Activated CD4-positive, alpha-beta T cell treated with anti-CD3 and anti-CD28 coated beads for 1 hour (primary cell): ENCODE measurements at places on chromosomes 1 and 21.

DNA sequence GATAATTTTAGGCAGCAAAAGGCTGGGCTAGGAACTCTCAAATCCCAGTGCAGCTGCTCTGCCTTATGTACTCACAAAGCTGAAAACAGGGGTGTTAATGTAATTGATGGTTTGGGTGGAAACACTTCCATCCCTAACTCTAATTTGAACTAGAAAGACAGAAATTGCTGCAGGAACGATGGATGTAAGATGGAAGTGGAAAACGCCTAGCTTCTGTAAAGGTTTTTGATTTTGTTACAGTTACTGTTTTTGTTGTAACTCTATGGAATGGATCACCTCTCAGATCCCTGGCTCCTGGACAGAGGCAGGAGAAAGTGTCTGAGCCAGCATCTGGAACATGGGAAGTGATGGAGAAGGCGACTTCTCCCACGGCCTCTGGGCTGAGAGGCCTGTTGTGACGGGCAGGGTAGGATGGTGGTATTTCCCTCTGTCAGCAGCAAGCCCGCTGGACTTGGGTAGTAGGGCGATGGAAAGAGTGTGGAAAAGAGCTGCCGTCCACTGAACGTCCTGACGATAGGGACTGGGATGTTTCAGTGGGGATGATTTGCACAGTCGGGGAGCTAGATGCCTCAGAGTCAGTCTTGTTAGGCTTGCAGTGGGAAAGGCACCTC lies 1.6 kb downstream of the TRAF5 start:
- DNase-seq = no peak

DNA sequence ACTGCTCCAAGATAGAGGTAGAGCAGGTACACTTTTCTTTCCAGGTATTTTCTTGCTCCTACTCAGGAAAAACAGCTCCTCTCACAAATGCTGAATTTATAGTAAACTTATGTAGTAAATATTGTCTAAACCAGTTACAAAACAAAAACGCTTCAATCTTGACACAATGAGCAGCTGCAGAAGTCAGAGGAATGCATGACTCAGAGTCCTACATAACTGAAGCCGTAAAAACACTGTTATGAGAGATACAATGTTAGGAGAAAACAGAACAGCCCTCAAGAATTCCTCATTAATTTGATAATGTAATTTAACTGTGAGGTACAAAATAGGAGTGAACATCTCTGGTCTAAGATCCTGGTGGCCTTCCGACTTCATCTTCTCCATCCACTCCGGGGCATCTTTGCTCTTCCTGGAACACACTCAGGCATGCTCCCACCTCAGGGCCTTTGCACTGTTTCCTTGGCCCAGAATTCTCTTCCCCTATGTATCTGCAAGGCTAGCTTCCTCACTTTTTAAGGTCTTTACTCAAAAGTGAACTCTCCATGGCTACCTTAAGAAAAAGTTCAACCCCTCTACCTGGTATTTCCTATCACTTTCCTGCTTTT lies 138.5 kb downstream of the SLC45A1 start:
- no peak for DNase-seq

DNA sequence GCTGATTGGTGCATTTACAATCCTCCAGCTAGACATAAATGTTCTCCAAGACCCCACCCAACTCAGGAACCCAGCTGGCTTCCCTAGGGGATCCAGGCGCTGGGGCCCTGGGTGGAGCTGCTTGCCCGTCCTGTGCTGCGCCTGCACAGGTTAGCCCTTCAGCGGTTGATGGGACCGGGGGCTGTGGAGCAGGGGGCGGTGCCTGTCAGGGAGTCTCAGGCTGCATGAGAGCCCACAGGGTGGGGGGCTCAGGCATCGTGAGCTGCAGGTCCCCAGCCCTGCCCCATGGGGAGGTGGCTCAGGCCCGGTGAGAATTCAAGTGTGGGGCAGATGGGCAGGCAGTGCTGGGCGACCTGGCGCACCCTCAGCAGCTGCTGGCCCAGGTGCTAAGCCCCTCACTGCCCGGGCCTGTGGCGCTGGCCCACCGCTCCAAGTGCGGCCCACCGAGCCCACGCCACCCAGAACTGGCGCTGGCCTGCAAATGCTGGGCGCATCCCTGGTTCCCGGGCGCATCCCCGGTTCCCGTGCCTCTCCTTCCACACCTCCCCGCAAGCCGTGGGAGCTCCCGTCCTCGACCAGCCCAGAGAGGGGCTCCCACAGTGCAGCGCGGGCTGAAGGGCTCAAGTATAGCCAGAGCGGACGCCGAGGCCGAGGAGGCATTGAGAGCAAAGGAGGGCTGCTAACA lies 23.1 kb upstream of the CLCA4 start:
- DNase-seq = no peak

- no peak for DNase-seq
Observed at GRCh38 chr1:210826686-210827085, 307.3 kb downstream of the KCNH1 start.

GRCh38 chr1:159942632-159943277 lies 2.7 kb downstream of the IGSF9 start:
- no peak for DNase-seq

GRCh38 chr1:109243860-109244552 lies 5.3 kb upstream of the CELSR2 start:
- no peak for DNase-seq

DNA sequence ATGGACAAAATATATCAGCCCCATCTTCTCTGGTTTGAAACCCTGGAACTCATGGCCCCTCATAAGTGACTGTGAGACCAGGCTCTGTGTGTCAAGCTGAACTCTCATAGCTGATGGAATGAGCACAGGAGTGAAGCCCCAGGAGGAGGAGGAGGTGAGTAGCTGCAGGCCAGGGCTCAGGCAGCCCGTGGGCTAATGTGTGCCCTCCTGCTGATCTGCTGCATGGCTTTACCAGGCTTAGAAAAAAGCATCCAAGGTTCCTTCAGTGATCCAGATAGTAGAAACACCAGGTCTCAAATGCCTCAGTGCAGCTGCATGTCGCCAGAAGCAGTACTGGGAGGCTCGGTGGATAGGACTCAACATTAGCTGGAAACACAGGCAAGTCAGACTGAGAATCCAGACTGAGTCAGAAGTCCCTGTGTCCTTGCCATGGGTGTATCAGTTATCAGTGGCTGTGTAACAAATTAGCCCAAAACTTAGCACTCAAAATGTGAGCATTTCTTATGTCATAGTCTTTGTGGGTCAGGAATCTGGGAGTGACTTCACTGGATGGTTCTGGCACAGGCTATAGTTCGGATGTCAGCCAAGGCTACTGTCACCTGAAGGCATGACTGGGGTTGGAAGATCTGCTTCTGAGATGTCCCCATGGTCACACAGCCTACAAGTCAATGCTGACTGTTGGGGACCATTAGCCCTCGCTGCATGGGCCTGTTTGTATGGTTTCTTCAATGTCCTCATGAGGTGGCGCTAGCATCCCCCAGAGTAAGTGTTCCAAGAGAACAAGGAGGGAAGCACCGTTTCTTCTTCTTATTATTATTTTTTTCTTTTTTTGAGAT lies 255.4 kb upstream of the IRF2BP2 start:
- DNase-seq = no peak

GRCh38 chr1:151472856-151473731 lies 13.8 kb upstream of the POGZ start:
- DNase-seq = no peak

GRCh38 chr1:244705261-244706234 lies 52.6 kb downstream of the DESI2 start:
- DNase-seq = no peak

DNA sequence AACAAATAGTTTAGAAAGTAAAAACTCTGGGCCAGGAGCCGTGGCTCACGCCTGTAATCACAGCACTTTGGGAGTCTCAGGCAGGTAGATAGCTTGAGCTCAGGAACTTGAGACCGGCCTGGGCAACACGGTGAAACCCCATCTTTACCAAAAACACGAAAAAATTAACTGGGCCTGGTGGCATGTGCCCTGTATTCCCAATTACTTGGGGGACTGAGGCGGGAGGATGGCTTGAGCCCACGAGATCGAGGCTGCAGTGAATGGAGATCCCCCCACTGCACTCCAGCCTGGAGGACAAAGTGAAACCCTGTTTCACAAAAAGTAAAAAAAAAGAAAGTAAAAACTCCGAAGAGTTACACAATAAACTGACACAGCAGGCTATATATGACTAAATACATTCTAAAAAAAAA lies 10.6 kb downstream of the CEP170 start:
- no peak for DNase-seq
